Astrocyte of the cerebellum (primary cell): ENCODE measurements at places on chromosomes 2 and 18.

- DNase-seq = no peak
Measured at GRCh38 chr18:45103319-45104048, 422.8 kb downstream of the SETBP1 start.

GRCh38 chr2:25230948-25231311 lies 62.5 kb upstream of the POMC start:
- no peak for DNase-seq

- DNase-seq = no peak
Measured at GRCh38 chr2:75421986-75422385, 138.8 kb downstream of the EVA1A start.

GRCh38 chr2:240926516-240927389 lies 20.6 kb downstream of the CROCC2 start:
- no peak for DNase-seq

GRCh38 chr2:151161821-151162551 lies 99.7 kb downstream of the RBM43 start:
- peak; percentile 32 for DNase-seq

- DNase-seq = peak; percentile 15
Measured at GRCh38 chr18:38940863-38941531, 1375.4 kb upstream of the CELF4 start.

DNA sequence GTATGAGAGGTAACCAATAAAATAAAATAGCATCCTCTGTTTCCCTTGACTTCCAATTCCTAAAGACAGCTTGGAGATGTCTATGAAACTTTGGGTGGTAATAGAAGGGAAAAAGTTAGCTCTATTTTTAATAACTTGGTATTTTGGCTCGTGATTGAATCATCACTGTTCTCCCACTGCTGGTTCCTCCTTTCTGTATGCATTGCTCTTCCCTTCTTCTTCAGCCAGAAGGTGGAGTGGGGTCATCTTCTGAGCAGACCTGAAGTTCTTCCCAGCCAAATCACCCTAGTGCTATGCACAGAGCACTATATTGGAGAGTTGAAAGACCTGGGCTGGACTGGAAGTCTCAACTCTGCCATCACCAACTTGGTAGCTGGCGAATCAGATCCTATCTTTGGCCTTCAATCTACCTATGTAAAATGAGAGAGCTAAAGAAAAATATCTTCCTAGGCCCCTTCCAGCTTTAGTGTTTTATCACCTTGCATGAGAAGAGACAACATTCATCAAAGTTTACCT lies 54.1 kb downstream of the CPO start:
- no peak for DNase-seq

DNA sequence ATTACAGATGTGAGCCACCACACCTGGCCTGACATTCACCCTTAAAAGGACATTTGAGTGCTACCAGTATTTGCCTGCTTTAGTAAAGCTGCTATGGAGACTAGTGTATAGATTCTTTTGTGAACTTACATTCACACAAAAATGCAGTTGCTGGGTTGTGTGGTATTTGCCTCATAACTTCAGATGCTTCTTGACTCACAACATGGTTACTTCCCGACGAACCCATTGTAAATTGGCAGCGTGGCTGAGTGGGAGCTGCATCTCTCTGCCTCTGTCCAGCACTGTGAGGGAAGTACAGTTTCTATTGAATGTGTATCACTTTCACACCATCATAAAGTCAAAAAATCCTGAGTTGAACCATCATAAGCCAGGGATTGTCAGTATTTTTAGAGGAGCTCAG lies 56.9 kb downstream of the RRM2 start:
- peak; percentile 65 for DNase-seq

- DNase-seq = no peak
Measured at GRCh38 chr2:141925511-141925910, 205.3 kb downstream of the LRP1B start.

- no peak for DNase-seq
Measured at GRCh38 chr2:71944183-71944550, 203.5 kb downstream of the CYP26B1 start.

GRCh38 chr2:68253219-68254068 lies 1.1 kb upstream of the PPP3R1 start:
- DNase-seq = no peak

DNA sequence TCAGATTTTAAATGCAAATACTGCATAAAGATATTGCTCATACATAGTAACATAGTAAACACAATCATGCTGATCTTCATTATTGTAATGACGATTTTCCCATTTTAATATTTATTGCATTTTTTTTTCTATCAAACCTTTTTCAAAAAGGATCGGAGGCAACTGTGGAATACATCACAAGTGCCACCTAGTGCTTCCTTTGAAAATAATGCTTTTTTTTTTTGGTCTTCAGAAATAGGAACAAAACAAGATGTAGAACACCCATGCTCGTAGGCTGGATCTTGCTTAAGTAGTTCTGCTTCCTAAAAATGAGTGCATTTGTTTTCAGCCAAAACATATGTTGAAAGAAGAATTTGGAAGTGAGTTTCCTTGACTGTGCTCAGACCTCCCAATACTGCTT lies 35.7 kb upstream of the GPR155 start:
- DNase-seq = no peak
